Stimulated activated CD8-positive, alpha-beta memory T cell treated with anti-CD3 and anti-CD28 coated beads, Interleukin-7, amount 100 ng/mL, for 24 hours (primary cell): ENCODE measurements at places on chromosomes 1 and 21.

DNA sequence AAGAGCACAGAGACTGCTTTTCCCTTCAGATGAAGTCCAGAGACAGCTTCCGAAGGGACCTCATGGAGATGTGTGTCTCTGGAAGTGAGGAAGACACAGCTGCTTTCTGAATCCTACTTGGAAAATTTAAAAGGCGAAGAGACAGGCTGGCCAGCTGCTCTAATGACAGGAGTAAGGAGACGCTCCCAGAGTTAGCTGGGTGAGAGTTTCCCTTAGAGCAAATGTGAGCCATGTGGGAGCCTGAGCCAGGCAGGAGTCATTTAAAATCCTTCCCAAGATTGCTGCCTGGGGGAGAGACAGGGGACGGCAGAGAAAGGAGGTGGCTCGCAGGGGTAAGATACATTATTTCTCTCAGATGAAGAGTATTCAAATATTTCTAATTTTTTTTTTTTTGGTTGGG is 53.1 kb downstream of the ZNF326 start:
- DNase-seq, result no peak

DNA sequence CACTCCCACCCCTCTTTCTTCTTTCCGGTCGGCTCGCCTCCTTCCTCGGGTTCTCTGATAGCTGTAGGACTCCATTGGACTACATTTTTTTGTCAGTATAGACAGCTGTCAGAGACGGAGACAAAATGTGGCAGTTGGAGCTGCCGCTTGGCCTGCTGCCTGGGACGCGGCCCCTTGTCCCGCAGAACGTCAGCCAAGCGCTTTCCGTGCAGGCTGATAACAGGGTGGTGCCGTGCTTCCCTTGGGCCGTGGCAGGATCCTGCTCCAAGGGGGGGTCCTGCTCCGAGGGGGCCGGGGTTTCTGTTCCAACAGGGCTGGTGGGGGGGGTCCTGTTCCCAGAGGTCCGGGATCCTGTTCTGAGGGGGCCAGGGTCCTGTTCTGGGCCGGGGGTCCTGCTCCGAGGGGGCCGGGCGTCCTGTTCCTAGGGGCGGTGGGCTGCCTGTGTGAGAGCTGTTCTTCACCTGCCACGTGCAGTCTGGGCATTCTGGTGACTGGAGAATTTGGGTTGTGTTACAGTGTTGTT is 4.9 kb downstream of the SKI start:
- DNase-seq, result no peak

DNA sequence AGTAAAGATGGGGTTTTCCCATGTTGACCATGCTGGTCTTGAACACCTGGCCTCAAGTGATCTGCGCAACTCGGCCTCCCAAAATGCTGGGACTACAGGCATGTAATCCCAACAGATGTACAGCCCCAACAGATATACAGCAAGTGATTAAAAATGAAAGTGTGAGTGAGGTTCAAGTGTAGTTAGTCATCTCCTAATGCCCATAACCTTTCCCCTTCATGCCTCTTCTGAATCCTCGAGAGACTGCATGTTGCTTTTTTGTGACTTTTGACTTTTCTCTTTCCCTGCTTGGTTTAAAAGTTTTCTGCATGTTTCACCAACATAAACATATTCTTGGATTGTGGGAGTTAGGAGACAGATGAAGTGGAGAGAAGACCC is 31.2 kb downstream of the KCNK2 start:
- DNase-seq, result no peak

- DNase-seq, result no peak
Observed at GRCh38 chr21:42401154-42401553, 2.5 kb upstream of the UBASH3A start.

GRCh38 chr1:214404571-214405213 is 123.7 kb downstream of the SMYD2 start:
- DNase-seq, result no peak

GRCh38 chr1:162943622-162944021 is 82.6 kb upstream of the CCDC190 start:
- no peak for DNase-seq

DNA sequence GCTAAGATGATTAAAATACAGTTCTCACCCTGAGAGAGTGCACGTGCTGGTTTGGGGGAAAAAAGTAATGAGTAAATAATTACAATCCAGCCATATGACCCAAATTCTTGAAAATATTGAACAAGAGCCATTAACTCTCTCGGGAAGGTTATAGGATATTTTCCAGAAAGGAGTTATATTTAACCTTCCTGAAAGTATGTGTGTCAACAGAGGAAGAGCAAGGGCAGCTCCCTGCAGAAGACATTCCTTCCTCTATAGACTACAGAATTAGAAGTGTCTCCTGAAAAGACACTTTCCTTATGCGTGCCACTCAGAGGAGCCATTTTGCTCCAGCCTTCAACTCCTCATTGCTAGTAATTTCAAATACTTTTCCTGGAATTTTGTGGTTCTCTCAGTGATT is 648.7 kb downstream of the USP25 start:
- no peak for DNase-seq

GRCh38 chr1:36737767-36738166 is 255.1 kb upstream of the CSF3R start:
- DNase-seq, result no peak

DNA sequence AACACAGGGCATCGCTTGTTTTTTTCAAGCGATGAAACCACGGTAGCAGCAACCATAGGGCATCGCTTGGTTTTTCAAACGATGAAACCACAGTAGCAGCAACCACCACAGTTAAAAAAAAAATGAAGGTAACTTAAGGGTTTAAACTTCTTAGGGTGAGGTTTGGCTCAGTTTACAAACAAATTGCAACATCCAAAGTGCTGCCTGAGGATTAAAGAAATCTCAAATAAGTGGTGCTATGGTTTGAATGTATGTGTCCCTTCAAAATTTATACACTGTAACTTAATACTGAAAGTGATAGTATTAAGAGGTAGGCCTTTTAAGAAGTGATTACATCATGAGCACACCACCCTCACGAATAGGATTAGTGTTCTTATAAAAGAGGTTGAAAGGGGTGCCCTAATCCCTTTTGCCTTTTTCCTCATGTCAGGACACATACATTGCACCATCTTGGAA is 6.4 kb upstream of the GBP5 start:
- DNase-seq, result no peak

DNA sequence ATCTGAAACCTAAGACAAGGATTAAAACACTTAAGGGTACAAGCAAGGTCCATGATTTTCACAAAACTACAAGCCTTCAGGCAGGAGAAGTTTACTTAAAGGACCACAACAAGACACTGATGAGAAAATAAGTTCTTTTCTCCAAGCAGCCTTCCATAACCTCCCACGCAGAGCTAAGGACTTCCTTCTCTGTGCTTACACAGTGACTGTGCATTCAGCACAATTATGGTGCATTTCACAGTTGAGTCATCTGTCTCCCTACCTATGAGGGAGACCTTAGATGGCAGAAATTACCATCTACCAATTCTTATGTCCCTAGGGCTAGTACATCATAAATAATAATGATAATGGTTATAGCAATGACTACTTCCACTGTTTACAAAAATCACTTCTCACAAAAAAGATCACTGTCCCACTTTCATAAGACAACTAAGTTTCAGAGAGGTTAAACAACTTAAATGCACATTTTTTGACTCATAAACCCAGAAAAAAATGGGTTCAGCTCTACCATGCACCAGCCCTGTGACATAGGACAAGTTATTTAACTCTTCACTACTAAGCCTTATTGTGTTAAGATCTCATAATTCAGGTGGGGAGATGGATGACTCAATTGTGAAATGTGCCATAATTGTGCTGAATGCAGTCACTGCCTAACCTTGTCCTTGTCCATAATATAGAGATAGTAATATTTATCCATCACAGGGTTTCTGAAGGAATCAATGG is 45.3 kb downstream of the TARBP1 start:
- DNase-seq, result no peak

- DNase-seq, result no peak
Observed at GRCh38 chr1:87950369-87950768, 621.7 kb downstream of the LMO4 start.

DNA sequence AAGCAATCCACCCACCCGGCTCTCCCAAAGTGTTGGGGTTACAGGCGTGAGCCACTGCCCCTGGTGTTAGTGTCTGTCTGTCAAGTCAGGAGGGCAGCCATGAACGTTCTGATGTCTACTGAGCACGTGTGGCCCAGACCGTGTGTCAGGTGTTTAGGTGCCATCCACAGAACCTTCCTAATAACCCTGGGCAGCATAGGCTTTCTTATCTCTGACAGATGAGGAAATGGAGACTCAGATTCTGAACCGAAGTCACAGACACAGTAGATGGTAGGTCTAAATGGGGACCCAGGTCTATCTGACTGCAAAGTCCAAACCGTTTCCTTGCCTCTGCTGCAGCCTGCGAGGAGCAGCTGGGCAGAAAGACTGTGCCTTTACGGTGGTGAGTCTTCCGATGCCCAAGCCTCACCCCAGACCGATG is 622 bp upstream of the IL6R start:
- no peak for DNase-seq

GRCh38 chr1:202967684-202968281 is 726 bp upstream of the CYB5R1 start:
- DNase-seq, result no peak

GRCh38 chr1:114668784-114669561 is 876 bp downstream of the DENND2C start:
- no peak for DNase-seq

DNA sequence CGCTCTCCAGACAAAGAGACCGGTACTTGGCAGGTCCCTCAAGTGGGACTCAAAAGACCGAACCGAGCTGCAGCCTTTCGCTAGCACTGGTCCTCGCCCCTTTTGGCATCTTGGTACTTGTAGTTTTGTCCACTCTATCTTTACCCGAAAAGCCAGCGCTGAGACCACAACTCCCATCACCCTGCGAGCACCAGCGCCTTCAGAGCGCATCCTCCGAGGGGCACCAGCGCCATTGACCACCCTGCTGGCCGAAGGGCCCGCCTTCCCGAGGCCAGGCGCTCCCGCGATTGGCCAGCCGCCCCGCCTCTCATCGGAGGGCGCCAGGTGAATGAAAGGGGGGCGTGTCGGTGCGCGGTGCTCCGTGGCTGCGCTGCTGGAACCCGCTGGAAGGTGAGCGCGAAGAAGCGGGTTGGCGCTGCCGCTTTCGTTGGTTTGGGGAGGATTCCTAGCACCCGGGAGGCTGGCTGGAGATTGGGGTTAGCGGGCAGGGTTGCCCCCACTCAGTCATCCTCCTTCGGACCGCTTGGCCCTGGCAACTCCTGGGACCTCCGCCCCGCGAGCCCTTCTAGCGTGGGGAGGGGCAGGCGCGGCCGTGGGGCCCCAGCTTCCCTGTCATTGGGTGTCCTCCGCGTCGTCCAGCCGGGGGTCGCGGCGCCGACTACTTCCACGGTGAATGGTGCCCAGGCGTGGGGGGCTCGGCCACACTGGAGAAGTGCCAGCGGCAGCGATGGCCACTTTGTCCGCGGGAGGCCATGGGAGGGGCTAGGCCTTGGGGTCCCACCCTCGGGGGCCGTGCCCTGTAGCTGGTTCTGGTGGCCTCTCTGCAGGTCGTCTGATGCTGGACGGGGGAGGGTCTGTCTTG is at the start of gene ZBTB8B:
Gene ZBTB8B (plus strand): TSS at position 357 of the 862 bp plus-strand sequence. CDS start 5,553 bp downstream, outside the sequence.
- DNase-seq, result peak; percentile 22

DNA sequence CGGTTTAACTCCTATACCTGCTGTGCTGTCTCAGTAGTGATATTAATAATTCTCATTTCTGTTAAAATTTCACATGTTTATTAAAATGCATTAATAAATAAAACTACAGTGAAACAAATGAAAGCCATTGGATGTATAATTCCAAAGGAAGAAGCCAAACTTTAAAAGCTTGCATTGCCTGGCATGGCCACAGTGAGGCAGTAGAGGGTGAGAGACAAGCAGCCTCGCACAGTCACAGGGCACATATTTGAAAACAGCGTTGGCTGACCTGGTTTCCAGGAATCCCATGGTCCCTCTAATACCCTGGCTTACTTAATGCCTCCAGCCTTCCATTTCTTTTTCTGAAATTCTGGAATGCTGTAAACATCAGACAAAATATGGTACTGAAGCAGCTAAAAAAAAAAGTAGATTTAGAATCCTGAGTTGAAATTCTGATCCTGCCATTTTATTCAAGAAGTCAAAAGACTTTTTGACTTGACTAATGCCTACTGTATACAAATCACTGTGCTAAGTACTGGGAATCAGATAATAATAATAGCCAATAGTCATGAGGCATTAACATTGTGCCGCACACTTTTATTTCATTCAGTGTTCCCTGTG is 6.7 kb upstream of the RNASEL start:
- DNase-seq, result peak; percentile 50

GRCh38 chr1:43382027-43382779 is 7.4 kb downstream of the MED8 start:
- no peak for DNase-seq

- DNase-seq, result no peak
Observed at GRCh38 chr21:41506611-41507520, 1.1 kb downstream of the TMPRSS2 start.

- no peak for DNase-seq
Observed at GRCh38 chr1:112625696-112626095, 6.1 kb downstream of the CAPZA1 start.

DNA sequence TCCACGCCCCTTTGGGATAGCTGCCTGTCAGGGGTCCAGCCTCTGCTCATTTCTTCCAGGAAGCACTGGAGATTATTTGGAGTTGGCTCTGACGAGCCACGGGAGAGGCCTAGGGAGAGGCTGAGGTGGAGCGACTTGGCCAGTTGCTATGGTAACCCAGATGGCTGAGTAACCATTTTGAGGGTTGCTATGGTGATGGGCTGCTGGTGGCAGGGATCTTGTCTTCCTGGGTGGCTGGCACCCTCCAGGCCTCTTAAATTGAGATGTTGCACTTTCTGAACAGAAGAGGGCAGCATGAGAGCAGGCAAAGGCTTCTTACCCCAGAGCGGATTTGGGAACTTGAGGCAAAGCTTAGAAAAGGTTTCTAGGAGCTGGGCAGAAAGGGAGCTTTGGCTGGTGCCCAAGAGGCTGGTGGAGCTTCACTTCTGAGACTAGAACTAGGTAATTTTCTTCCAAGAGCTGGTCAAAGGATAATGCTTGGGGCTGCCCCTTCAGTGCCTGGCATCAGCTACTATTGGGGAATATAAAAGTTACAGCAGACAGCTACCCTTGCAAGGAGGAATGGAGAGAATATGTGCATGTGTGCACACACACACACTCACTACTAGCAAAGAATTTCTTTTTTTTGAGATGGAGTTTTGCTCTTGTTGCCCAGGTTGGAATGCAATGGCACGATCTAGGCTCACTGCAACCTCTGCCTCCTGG is 72.5 kb downstream of the NDUFS5 start:
- peak; percentile 18 for DNase-seq

DNA sequence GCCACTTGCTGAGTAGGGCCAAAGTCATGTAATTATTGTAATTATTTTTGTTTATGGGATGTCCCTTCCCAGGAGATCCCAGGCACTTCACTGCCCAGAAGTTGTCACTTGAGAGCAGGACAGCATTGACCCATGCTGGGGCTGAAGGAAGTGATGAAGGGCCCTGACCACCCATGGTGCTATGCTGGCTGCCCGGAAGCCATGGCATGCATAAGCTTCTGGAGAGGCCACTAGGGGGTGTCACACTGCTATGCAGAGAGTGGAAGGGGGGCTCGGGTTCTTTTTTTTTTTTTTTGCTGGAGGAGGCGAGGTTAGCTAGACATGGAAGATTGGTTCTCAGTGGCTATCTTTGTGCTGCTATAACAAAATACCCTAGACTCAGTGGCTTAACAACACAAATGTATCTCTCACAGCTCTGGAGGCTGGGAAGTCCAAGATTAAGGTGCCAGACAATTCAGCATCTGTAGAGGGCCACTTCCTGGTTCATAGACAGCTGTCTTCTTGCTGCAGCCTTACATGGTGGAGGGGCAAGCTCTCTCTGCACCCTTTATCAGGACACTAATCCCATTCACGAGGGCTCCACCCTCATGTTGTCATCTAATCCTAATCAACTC is 84.9 kb downstream of the CNIH3 start:
- DNase-seq, result no peak
